ENCODE measurements at places on chromosomes 7 and 10. TPM values are rescaled to one million over a fixed set of nuclear protein-coding genes. Genes with fewer than 3 reads are reported as not detected.

The CDHR1 gene
- 5.4 TPM for total RNA-seq

The ERVW-1 gene
- 0.11 TPM for total RNA-seq

The AZGP1 gene
- 4.5 TPM for total RNA-seq

The PNLIPRP3 gene
- not detected for total RNA-seq

The EVX1 gene
- 0.11 TPM for total RNA-seq

The LGI1 gene
- total RNA-seq, result 32.4 TPM

The GIMAP2 gene
- total RNA-seq, result 14.3 TPM

The SYNPO2L gene
- not detected for total RNA-seq

The MUC12 gene
- 1.4 TPM for total RNA-seq

The MARCHF5 gene
- total RNA-seq, result 21.0 TPM

The HGF gene
- 4.3 TPM for total RNA-seq

The ETV1 gene
- total RNA-seq, result 43.5 TPM

The GSAP gene
- total RNA-seq, result 11.2 TPM

The MNX1 gene
- total RNA-seq, result 0.72 TPM

The TUBAL3 gene
- total RNA-seq, result not detected

The RPEL1 gene
- total RNA-seq, result not detected

The KCNIP2 gene
- total RNA-seq, result 11.0 TPM

The CTNNA3 gene
- total RNA-seq, result 57.1 TPM

The TMEM213 gene
- total RNA-seq, result not detected

The PDE1C gene
- 24.0 TPM for total RNA-seq

The TBC1D12 gene
- total RNA-seq, result 65.6 TPM

The MYPN gene
- 0.10 TPM for total RNA-seq

The GJD4 gene
- not detected for total RNA-seq

The RPA3 gene
- total RNA-seq, result 26.5 TPM

The PRR15 gene
- total RNA-seq, result 0.30 TPM

The CCL24 gene
- total RNA-seq, result not detected

The CTAGE8 gene
- total RNA-seq, result 0.20 TPM

The SCD gene
- 322 TPM for total RNA-seq

The HNRNPF gene
- 83.9 TPM for total RNA-seq

The ANKRD26 gene
- 17.1 TPM for total RNA-seq

The CFAP69 gene
- 17.5 TPM for total RNA-seq

The RHOBTB1 gene
- total RNA-seq, result 55.4 TPM

The DKK1 gene
- total RNA-seq, result 7.8 TPM

The STRA8 gene
- total RNA-seq, result not detected

The RELN gene
- total RNA-seq, result 31.9 TPM

The NXPH1 gene
- 17.1 TPM for total RNA-seq

The LSM8 gene
- total RNA-seq, result 48.1 TPM

The GARIN1A gene
- 2.6 TPM for total RNA-seq

The CYP26A1 gene
- total RNA-seq, result 0.28 TPM

The NYAP1 gene
- total RNA-seq, result 12.6 TPM

The ATRNL1 gene
- 180 TPM for total RNA-seq

The CABCOCO1 gene
- 6.2 TPM for total RNA-seq

The INMT gene
- total RNA-seq, result 11.6 TPM

The FXYD4 gene
- total RNA-seq, result not detected

The FOXI2 gene
- total RNA-seq, result 0.17 TPM

The CDK1 gene
- total RNA-seq, result 44.4 TPM

The MACROH2A2 gene
- total RNA-seq, result 22.9 TPM

The DLG5 gene
- total RNA-seq, result 27.5 TPM

The VPS50 gene
- total RNA-seq, result 39.5 TPM

The PDIA4 gene
- total RNA-seq, result 123 TPM

The IDI2 gene
- 0.11 TPM for total RNA-seq

The EPO gene
- total RNA-seq, result 0.28 TPM

All from spinal cord (tissue), 10 donors.